Stimulated activated CD4-positive, alpha-beta T cell treated with anti-CD3 and anti-CD28 coated beads, Interleukin-4, amount 100 ng/mL, for 4 hours (primary cell): ENCODE measurements at places on chromosomes 3 and 15.

- no peak for DNase-seq
Measured at GRCh38 chr3:160448845-160449635, 546 bp downstream of the TRIM59 start.

DNA sequence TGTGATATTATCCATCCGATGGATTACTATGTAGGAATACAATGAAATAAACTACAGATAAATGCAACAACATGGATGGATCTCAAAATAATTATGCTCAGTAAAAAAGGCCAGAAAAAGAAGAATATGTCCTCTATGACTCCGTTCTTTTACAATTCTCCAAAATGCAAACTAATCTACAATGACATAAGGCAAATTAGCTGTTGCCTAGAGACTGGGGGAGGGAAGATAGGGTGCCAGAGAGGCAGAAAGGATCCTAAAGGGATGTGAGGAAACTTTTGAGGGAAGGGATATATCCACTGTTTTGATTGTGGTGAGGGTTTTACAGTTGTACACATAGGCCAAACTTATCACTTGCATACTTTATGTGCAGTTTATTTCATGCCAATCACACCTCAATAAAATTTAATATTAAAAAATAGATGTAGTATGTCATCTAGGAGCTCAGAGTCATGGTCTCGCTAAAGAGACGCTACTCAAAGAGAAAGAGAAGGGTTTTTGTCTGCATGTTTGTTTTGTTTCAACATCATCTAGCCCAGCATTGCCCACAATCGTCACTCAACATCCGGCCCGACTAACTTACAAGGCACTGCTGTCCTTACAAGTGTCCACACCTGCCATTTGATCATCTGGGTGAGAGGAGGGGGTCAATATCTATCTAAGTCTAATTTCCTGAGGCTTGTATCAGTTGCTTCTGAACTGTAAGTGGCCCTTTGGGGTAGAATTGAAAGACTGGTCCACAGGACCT, 29.5 kb downstream of the HES1 start:
- DNase-seq, result no peak

GRCh38 chr15:77066971-77067690, 3.8 kb downstream of the TSPAN3 start:
- DNase-seq, result no peak

DNA sequence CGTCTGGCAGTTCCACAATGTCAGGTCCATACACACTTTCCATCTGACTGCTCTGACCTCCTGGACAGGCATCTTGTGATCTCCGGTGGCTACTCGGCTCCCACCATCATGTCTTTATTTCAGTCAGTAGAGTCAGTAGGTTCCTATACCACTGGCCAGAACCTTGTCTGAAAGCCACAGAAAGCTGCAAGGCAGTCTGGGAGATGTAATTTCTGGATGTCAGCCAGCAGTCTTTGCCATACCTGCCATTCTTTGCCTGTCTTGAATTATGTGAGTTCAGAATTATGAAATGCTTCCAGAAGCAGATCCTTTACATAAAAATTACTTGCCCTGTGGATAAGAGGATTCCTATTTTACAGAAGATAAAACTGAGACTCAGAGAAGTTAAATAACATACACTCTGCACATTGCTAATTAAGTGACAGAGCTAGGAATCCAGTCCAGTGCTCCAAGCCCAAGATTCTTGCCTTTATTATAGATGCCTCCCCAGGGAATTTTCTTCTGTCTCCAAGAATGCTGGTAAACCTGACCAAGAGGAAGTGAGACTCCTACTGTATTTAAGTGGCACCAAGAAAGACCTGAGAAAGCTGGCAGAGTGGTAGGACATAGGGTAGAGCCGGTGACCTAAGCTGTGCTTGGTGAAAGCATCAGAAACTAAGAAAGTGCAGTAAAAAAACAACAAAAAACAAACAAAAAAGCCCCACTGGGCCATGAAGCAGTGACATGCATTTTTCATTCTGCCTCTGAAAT, 75.6 kb downstream of the IQCH start:
- DNase-seq, result no peak

DNA sequence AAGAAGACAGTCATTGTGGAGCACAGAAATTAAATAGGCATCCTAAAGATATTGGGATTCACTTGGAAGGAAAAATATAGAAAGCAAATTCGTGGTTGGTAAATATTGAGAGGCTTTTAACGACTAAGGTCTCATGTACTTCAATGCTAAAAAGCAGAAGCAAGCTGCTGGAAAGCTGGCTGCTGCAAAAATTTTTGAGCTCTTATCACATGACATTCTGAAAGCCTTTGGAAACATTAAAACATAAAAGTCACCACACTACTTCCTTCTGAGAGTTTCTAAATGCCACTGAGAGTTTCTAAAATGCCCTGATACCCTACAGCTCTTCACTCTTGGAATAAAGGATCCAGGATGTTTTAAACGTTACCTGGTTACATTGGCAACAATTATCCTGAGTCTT, 39.0 kb upstream of the CBLB start:
- no peak for DNase-seq

- DNase-seq, result no peak
Measured at GRCh38 chr3:105764378-105765307, 104.2 kb downstream of the CBLB start.

GRCh38 chr15:40439461-40439959, 1.2 kb upstream of the BAHD1 start:
- no peak for DNase-seq
